Activated CD8-positive, alpha-beta memory T cell treated with anti-CD3 and anti-CD28 coated beads for 48 hours (primary cell): ENCODE measurements at places on chromosomes 7 and 10.

DNA sequence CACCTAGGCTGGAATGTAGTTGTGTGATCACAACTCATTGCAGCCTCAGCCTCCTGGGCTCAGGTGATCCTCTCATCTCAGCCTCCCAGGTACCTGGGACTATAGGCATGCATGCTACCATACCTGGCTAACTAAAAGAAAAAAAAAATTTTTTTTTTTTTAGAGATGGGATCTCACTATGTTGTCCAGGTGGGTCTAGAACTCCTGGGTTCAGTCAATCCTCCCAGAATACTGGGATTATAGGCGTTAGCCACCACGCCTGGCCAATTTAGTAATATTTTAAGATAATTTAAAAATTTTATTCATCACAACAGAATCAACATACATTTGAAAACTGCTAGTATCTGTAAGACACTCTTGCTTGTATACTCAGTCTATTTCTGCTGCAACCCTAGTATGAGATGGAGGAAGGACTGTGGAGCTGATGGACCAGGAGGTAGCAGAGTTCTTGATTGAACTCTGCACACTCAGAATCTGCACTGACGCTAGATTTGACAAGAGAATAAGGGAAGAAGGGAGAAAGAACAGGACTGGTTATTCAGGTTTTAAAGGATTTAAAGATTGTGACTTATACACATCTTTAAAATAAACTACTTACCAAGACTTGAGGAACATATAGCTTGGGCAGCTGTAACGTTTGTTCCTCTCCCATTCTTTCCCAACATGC lies 57.6 kb downstream of the VCL start:
- DNase-seq, result no peak

- no peak for DNase-seq
Measured at GRCh38 chr10:14736600-14737081, 38.1 kb downstream of the FAM107B start.

DNA sequence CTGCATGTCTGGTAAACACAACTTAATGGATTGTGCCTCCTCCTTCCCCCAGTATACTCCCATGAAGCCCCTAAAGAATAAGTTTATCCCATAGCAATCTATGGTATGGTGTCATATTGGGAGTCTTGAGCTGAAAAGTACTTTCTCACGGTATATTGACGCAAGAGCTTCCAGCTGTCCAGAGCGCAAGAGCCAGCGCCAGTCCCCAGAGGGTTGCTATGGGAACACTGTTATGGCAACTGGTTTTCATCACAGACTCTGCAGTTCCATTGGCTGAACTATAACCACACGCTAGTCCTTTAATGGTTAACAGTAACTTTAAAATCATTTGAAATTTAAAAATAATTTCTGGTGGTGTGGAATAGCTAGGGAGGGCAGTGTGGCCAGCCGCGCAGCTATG lies 46.9 kb downstream of the PRPF18 start:
- DNase-seq, result no peak

DNA sequence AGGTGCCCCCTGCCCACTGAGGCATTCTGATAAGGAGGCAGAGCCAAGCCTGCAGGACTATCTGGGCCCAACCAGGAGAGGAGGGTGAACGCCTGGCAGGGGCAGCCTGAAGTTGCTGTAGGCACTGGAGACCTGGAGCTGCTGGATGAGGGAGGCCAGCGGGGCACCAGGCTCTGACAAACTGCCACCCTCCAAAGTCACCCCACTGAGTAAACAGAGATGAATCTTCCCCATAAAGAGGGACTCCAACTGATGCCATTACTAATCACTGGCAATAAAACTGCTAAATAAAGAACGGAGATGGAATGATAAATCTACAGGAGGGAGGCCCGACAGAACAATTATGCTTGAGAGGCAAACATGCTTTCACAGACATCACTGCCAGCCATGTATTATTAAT lies 44.2 kb downstream of the DRGX start:
- no peak for DNase-seq

DNA sequence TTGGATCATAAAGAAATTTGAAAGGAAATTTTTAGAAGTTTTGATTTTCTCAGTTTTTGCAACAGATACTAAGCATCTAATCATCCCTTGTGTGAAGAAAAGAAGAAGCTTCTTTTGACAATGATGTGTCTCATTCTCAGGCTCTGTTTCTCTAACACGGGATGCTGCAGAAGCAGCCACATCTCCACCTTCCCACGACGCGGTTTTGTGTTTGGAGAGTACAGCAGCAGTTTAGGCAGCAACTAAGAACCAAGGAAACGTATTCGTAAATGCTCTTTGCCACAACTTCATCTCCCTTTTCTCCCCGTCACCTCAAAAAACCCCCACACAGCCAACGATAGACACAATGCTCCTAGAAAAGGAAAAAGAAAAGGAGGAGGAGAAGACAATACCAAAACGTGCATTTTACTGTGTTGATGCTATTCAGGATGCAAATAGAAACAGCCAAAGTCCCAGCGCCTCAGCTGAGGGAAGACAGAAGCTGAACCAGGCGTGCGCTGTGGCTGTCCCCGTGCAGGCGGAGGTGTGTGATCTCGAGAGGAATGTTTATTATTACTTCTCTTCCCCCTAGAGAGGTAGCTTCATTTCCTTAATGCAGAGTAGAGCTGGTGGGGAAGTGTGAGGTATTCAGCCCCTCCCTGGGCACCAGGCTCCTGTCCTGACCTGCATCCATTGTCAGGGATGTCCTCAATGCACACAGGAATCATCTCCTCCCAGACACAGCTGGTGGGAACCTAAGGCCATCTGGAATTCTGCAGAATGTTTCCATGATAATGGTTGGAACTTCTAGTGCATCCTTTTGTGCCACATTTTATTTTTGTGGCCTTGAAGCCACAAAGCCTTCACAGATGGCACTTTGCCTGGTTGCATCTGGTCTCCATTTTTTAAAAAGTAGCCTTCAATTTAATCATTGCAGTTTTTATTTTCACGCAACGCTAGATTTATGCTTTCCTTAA lies 174.6 kb upstream of the KLF6 start:
- DNase-seq, result no peak

- no peak for DNase-seq
Measured at GRCh38 chr10:131584287-131584686, 272.8 kb upstream of the TCERG1L start.

- no peak for DNase-seq
Measured at GRCh38 chr7:123975084-123975483, 50.0 kb downstream of the SPAM1 start.
